ENCODE measurements at places on chromosomes 1 and 21.

GRCh38 chr1:160052936-160053335 lies 17.0 kb downstream of the KCNJ10 start:
- DNase-seq: no peak

DNA sequence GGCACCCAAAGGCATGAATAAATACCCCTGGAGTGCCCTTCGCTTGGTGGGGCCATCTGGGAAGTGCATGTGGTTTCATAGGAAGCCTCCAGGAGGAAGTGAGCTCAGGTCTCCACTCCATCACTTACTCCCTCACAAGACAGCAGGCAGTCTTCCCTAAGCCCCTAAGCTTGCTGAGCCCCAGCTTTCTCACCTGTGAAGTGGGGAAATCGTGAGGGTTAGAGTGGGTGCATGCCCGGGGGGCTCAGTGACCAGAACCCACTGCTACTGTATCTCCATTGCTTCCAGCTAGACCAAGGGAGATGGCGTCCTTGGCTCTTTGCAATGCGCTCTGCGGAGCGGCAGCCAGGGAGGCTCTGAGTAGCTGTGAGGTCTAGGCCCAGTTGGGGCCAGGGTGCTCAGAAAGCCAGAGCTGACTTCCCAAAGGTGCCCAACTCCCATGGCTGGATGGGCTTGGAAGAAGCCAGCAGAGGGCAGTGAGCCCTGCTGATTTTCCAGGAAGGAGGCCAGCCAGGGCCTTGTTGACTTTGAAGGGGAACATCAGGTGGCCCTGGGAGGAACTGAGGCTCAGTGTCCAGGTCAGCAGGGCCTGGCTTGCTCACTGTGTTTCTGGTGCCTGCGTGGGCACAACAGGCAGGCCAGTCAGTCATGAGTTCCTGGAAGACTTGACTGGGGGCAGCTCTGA lies 27.3 kb downstream of the CDCP2 start:
- peak; percentile 26 for DNase-seq

DNA sequence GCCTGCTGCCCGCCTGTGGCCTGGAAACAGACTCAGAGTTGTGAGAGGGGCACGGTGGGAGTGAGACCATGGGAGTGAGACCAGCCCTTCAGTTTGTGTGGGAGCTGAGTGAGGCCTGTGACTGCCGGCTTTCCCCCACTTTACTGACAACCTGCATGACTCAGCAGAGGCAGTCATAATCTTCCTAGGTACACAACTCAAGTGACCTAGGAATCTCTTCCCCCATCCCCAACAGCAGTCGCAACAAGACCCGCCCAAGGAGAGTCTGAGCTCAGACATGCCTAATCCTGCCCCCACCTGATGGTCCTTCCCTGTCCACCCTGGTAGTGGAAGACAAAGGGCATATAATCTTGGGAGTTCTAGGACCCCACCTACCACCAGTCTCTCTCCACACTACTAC lies 44.2 kb downstream of the KLHL20 start:
- no peak for DNase-seq

DNA sequence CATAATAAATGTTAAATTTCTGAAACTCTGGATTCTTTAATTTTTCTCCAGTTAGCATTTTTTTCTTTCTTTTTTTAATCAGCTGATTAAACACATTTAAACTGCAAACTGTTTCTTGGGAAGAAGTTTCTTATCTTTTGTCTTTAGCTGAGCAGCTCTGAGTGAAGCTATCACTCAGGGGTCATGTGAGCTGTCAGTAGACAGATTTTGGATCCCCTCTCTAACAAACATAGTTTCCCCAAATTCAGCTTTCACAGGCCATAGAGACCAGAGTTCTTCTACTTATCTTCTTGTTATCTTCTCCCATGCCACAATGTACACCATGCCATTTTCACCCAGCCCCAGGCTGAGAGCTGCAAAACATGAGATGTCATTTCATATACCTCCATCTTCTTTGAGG lies 148.9 kb downstream of the CDC42BPA start:
- no peak for DNase-seq

DNA sequence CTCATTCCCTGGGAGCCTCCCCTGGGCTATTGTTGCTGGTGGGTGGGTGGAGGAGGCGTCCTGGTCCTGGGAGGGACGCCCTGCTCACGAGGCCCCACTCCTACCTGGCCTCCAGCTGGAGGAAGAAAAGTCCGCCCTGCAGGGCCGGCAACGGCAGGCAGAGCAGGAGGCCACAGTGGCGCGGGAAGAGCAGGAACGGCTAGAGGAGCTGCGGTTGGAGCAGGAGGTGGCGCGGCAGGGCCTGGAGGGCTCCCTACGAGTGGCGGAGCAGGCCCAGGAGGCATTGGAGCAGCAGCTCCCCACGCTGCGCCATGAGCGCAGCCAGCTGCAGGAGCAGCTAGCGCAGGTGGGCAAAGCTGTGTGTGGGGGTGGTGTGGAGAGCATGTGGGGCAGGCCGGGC lies 24.9 kb downstream of the CROCC start:
- no peak for DNase-seq

- DNase-seq: no peak
Observed at GRCh38 chr1:1755852-1756251, 22.4 kb downstream of the NADK start.

DNA sequence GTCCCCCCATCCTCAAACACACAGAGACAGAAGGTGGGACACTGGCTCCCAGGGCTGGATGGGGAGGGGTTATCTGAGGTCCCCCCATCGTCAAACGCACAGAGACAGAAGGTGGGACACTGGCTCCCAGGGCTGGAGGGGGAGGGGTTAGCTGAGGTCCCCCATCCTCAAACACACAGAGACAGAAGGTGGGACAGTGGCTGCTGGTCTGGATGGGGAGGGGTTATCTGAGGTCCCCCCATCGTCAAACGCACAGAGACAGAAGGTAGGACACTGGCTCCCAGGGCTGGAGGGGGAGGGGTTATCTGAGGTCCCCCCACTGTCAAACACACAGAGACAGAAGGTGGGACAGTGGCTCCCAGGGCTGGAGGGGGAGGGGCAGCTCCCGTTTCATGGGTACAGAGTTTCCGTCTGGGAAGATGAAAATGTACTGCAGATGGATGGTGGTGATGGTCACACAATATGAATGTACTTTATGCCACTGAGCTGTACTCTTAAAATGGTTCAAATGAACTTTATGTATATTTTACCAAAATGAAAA lies 69.2 kb downstream of the SCCPDH start:
- no peak for DNase-seq

GRCh38 chr1:182428043-182428442 lies 21.9 kb upstream of the RGSL1 start:
- DNase-seq: no peak

GRCh38 chr1:95197616-95198252 lies 36.3 kb upstream of the RWDD3 start:
- no peak for DNase-seq

- no peak for DNase-seq
Observed at GRCh38 chr1:46749921-46750404, 31.0 kb upstream of the EFCAB14 start.

DNA sequence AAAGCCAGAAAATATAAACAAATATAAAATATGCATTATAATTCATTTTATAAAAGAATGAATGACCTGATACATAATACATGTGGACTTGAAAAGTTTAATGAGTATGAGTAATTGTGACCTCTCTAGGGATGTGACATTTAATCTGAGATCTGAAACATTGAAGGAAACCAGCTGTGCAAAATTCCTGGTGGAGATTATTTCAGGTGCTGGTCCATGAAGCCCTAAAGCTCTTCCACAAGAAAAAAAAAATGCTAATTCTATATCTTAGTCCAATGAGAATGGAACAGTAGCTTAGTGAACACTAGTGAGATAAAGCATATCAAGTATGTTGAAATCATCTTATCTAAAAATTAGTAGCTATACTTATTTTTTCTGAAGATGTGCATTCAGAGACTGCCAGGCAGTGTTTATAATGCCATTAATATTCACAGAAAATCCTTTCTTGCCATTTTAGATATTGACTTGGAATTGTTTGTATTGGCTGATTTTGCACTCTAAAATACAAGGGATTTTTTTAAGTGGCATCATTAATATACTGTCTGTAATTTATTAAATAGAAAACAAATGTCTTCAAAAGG lies 1485.9 kb downstream of the PLA2G4A start:
- no peak for DNase-seq

Data from amniotic epithelial cell (primary cell).